ENCODE measurements at places on chromosomes 7 and 10.

DNA sequence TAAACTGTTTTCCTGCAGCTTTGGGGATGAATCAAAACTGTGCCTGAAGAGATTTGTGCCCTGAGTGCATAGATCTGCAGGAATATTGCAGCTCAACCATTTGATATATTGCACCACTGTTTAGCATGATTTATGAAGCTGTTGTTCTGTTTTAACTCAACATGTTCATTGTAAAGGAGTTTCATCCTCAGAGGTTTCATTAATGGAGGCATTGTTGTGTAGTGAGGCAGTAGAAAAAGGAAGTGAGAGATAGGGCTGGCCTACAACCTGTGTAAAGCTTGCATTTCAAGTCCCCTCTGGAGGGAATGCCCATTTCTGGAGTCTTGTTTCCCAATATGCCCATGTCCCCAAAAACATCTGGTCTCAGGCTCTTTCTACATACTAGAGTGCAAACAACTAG lies 67.5 kb downstream of the DNAJC12 start:
- no peak for DNase-seq

DNA sequence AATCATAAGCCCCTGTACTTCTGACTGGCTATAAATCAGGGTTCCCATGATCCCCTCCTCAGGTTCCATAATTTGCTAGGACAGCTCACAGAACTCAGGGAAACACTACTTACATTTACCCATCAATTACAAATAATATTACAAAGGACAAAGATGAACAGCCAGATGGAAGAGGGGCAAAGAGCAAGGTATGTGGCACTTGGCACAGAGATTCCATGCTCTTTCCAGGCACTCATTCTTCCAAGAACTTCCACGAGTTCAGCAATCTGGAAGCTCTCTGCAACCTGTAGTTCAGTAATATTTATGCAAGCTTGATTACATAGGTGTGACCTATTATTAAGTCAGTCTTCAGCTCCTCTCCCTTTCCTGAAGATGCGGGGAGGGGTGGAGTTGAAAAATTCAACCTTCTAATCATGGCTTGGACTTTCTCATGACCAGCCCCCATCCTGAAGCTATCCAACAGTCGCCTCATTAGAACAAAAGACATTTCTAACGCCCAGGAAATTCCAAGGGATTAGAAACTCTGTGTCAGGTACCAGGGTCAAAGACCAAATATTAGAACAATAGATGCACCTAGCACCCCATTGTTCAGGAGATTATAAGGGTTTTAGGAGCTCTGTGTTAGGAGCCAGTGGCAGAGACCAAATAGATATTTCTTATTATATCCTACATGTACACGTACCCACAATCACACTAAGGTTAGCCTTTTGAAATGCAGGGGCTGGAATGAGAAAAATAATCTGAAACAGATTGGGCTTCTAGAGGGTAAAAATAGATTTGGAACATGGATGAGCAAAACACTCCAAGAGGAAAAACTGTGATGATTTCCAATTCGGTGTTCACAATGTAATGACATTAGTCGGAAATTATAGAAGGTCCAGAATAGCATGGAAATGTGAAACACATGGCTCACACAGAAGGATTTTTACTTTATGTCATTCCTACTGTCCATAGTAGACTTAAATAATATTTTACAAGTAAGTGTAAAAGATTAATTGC lies 7.0 kb downstream of the ANKMY2 start:
- no peak for DNase-seq

DNA sequence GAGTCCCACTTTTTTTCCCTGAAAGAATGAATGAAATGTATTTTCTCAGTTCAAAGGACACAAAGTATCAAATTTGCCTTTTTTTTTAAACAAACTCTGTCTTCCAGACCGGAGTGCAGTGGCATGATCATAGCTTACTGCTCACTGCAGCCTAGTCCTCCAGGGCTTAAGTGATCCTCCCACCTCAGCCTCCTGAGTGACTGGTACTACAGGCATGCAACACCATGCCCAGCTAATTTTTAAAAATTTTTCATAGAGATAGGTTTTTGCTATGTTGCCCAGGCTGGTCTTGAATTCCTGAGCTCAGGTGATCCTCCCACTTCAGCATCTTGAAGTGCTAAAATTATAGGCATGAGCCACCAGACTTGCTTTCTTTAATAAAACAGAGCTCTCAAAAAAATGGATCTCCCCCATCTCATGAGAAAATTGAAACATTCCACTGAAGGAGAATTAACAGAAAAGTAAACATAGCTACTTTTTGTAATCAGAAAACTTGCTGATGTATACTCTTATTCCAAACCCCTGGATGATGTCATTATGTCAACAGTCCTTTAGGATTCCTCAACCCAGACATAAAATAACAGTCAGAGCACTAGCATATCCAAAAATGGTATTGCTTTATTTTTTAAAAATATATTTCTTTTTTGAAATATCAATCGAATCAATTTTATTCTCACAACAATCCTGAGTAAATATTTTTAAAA lies 12.3 kb upstream of the TRDMT1 start:
- DNase-seq: no peak

- no peak for DNase-seq
Observed at GRCh38 chr10:42177077-42177792, 461.1 kb downstream of the ZNF33B start.

DNA sequence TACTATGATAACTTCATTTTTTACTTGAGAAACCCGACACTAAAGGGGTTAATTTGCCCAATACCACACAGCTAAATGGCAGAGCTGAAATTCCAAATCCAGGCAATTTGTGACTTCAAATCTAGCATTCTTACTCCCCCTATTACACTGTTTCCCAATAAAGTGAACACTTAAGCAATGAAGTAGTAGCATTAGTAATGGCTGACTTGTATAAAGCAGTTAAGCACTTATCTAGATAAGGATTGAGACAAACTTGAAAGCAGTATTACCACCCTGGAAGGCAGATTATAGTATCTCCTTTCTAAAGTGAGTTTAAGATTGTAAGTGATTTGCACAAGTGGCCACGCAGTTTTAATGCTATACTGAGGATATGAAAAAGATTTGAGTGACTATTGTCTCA lies 39.3 kb downstream of the WASL start:
- no peak for DNase-seq

DNA sequence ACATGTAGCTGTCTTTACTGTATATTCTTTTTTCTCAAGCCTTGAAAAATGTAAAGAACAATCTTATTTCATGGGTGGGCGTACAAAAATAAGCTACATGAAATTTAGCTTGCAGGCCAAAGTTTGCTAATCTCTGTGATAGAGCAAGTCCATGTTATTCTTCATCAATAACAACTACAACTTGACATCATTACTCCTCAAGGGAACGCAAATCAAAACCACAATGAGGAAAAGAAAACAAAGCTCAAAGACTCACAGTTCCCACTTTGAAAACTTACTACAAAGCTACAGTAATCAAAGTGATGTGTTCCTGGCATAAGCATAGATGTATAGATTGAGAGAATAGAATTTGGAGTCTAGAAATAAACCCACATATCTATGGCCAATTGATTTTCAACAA lies 62.5 kb downstream of the GNA12 start:
- no peak for DNase-seq

- DNase-seq: no peak
Observed at GRCh38 chr10:9807846-9808245, 1209.8 kb upstream of the CELF2 start.

DNA sequence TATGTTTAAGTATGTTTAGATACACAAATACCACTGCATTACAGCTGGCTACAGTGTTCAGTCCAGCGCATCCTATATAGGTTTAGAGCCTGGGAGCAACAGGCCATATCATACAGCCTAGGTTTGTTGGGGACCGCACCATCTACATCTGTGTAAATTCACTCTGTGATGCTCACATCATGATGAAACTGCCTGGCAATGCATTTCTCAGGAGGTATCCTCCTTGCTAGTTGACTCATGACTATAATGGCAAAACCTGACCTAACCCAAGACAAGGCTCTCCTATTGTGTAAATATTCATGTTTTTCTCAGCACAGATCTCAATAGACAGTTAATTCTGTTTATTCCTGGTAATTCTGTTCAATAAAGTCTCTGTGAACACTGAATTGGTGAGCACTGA lies 240.7 kb upstream of the PFKP start:
- DNase-seq: no peak

DNA sequence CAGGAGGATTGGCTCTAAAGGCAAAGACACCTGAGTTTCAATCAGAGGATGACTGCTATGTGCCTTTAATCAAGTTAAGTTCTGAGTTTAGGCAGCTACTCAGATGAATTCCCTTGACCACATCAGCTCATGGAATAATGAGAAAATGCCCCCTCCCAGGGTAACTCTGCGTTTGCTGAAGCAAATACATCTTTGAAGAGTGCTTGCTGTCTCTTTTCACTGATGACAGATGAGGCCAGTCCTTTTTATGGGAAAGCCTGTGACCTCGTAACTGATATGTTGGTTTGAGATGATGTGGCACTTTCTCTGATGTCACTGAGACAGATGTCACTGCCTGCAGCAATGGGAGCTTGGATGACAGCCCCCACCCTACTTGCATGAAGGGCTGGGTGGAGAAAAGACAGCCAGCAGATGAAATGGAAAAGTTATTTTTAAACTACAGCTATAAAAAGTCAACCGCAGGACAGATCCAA lies 43.7 kb upstream of the DGKI start:
- no peak for DNase-seq

- peak; percentile 96 for DNase-seq
Observed at GRCh38 chr10:119449760-119450461, 92.6 kb downstream of the RGS10 start.

DNA sequence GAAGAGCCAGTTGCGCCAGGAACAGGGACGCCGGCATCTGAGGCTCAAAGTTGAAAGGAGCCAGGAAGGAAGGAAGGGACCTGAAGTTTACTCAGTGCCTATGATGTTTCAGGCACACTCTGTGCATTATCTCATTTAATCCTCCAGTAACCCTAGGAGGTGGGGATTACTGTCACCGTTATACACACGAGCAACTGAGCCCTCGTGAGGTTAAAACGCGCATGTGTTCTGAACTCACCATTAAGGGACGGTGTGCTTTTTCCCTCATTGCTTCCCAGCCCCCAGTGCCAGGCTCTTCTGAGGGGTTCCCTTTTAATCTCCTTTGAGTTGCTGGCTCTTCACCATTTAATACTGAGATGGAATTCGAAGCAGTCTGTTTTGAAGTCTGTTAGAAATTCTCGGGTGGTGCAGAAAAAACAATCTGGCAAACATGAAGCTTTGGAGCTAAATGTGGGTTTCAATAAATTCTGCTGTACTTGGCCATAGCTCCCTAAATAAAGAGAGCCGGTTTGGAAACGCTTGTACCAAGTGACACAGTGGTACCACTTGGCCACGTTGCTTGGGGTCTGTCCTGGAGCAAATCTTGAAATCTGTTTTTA lies 102.2 kb downstream of the TAX1BP1 start:
- no peak for DNase-seq

DNA sequence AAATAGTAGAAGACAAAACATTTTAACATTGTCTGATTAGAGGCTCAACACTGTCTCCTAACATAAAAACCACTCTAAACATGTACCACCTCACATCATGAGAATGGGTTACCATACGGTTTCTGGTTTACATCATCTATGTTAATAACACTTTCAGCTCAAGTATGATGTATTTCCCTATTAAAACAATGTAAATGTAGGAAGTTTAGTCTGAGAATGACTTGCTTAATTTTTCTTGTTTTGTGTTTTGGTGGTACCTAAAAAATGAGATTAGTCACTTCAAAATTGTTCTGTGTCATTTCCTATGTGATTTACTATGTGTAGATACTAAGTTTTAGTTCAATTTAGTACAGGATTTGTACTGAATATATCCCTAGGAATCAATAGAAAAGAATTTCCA lies 195.8 kb upstream of the SEMA3C start:
- no peak for DNase-seq

DNA sequence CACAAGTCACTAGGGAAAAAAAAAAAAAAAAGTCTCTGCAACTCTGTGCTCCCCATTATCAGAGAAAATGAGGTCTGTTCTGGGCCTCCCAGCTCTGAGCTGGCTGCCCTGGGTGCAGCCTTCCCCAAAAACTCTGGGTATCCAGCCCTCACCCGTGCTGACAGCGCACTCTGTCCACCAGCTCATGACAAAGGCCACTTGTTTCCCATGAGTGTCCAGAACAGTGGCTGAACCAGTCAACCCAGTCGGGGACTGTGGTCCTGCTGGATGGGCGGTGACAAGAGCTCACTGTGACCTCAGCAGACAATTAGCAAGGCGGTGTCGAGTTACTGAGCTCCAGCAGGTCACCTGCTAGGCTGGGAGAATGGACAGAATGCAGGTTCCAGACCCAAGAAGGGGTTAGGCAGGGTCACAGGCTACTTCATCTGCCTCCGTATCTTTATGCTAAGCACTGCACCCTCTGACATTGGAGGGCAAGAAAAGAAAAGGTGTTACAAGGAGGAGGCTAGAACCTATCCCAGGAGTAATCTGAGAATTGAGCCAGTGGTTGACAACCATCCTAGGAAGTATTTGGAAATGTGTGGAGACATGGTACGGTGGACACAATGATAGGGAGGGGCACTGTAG lies 37.2 kb downstream of the DLG5 start:
- DNase-seq: no peak

DNA sequence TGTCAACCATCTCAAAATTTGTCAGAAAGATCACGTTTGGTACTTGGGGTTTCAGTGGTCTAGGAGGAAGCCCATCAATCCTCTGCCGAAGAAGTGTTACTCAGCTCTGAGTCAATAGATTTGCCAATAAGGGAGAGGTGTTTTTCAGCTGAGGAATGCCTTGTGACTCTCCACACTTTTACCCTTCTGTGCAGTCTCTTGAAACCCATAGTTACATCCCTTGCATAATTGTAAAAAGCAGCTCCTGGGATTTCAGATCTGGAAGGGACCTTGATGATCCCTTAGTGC lies 47.5 kb downstream of the INSYN2A start:
- DNase-seq: no peak

- no peak for DNase-seq
Observed at GRCh38 chr10:95728526-95728925, 27.4 kb upstream of the ENTPD1 start.

- peak; percentile 57 for DNase-seq
Observed at GRCh38 chr7:151684408-151685175, 164.9 kb upstream of the RHEB start.

- DNase-seq: no peak
Observed at GRCh38 chr7:117188949-117189592, 133.8 kb downstream of the WNT2 start.

- no peak for DNase-seq
Observed at GRCh38 chr10:56547163-56547562, 186.1 kb upstream of the ZWINT start.

DNA sequence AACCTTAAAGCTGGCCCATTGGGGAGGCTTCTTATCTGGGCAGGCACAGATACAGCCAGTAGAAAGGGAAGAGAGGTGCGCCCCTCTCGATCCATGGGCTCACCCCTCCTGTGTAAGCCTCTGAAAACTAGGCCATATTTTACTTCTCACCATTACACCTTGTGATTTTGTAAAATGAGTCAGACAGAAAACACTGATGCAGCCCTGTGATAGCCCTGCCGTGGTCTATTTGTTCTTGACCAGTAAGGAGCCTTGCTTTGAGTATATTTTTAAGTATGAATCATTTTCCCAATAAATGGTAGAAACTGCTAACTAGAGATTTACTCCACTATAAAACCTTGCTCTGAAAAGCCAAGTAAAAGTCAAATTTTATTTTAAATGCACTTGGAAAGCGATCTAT lies 329.8 kb upstream of the MBL2 start:
- DNase-seq: no peak

Data from tibial artery (tissue), 4 donors.